Endothelial cell (in vitro differentiated cells): ENCODE measurements at places on chromosomes 1 and 21.

DNA sequence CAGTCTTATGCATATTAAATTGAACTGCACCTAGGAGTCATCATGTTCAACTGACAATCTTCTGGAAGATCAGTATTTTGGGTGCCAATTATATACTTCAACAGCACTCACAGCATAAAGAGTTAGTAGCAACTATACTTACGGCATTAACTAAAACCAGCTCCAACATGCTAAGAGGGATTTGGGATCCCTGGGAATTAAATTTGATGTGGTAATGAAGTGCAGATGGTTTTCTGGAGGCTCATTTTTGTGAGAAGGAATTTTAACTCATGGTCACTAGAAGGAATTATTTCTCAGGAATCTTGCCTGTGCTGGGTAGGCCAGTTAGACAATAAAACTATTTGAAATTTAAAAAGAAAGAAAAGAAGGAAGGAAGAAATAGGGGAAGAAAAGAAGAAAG lies 18.3 kb downstream of the IFI44 start:
- DNase-seq, result no peak

- peak; percentile 29 for DNase-seq
Measured at GRCh38 chr1:18632783-18633421, 2.3 kb downstream of the PAX7 start.

DNA sequence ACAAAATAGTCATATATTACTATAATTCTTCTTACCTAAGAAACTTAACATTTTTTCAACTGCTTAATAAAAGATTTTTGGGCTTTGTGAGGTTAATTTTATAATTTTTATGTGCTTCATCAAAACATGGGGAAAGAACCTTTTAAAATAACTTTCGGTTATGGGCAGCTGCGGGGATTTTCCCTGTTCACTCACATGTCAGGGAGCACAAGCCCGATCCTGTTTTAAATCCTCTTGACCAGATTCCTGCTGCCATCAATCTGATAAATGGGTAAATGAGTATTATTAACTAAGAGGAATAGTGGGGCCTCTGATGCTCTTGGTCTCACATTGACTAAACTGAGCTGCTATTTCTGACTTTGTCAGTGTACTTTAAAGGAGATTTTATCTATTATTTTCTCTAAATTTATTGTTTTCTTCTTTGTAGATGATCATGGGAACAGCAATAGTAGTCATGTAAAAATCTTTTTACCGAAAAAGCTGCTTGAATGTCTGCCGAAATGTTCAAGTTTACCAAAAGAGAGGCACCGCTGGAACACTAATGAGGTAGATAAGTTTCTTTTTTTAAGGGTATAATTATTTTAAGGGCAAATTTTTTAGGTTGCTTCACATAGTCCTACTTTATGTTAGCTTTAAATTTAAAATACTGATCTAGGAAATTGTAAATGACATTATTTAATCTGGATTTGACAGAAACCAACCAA lies 39.6 kb downstream of the CAMTA1 start:
- DNase-seq, result no peak

DNA sequence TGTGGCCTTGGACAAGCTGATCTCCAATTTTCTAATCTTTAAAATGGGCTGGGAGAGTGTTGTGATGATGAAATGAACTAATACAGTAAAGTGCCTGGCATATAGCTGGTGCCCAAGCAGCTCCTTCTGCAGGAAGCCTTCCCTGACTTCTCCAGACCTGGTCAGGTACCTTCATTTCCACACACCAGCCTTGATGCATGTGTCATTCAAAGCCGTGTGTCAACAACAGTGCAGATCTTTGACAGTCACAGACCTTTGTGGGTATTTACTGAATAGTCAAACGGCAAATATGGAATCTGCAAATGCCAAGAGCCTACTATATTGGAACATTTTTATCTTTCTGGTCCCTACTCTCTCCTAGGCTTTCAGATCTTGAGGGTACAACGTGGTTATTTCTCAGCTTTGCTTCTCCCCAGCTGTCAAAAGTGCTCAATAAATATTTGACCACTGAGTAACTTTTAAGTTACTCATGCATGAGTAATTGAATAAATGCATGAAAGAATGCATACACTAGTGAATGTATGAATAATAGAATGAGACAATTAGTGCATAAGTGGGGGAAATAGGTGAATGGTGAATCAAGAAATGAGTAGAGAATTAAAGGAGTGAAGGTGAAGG lies 75.4 kb downstream of the MDM4 start:
- no peak for DNase-seq

- no peak for DNase-seq
Measured at GRCh38 chr1:169722779-169723178, 11.1 kb downstream of the SELE start.

GRCh38 chr1:110674337-110675059 lies at the start of gene KCNA3:
Gene KCNA3 (minus strand): TSS chr1:110674940. CDS start chr1:110674809, 131 bp downstream.
- DNase-seq, result peak; percentile 42

GRCh38 chr1:151405187-151405951 lies 6.0 kb downstream of the PSMB4 start:
- no peak for DNase-seq

DNA sequence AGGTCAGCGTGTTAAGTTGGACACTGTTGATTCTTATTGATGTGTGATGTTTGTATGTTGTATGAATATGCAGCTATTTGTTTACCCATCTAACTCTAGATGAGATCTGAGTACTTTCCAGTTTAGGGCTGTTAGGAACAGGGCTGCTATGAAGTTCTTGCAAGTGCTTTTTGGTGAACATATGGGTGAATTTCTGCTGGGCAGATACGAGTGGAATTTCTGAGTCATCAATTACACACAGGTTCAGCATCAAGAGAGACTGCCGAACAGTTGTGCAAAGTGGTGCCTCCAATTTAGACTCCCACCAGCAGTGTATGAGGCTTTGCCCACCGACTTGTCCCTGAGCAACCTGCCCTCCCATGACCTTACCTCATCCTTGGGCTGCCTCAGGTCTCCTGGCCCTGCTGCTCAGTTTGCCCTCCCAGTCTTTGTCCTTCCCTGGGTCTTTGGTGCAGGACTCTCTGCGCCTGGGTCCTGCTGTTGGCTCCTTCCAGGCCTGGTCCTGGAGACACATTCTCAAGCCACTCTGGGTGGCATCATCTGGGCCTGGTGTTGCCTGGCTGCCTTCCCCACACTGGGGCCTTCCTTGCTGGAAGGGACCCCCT lies 343.6 kb downstream of the PTPRU start:
- no peak for DNase-seq

DNA sequence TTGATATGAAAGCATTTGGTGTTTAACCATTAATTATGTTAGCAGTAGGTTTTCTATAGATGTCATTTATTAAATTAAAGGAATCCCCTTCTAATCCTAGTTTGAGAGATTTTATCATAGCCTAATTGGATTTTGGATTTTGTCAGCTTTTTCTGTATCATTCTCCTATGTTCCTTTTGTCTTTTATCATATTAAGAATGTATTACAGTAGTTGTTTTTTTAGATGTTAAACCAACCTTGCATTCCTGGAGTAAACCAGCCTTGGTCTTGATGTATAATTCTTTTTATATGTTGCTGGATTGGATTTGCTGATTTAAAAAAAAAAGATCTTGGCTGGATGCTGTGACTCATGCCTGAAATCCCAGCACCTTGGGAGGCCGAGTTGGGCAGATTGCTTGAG lies 5.6 kb downstream of the SETDB1 start:
- no peak for DNase-seq

DNA sequence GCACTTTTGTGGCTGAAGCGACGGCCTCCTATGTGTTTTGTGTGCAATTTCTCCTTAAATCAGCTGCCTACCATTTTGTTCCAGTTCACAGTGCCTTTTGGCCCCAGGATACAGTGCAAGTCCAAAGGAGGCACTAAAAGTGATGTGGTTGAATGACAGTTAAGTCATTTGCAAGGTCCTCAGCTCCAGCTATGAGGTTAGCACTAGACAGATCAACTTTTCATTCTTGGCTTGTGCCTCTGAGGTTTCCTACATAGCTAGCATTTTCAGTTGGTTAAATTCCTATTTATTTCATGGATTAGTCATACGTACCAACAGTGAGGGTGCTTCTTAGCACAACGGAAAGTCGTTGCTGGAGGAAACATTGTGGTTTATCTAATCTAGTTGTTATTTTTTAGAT lies 59.3 kb upstream of the NTPCR start:
- no peak for DNase-seq

DNA sequence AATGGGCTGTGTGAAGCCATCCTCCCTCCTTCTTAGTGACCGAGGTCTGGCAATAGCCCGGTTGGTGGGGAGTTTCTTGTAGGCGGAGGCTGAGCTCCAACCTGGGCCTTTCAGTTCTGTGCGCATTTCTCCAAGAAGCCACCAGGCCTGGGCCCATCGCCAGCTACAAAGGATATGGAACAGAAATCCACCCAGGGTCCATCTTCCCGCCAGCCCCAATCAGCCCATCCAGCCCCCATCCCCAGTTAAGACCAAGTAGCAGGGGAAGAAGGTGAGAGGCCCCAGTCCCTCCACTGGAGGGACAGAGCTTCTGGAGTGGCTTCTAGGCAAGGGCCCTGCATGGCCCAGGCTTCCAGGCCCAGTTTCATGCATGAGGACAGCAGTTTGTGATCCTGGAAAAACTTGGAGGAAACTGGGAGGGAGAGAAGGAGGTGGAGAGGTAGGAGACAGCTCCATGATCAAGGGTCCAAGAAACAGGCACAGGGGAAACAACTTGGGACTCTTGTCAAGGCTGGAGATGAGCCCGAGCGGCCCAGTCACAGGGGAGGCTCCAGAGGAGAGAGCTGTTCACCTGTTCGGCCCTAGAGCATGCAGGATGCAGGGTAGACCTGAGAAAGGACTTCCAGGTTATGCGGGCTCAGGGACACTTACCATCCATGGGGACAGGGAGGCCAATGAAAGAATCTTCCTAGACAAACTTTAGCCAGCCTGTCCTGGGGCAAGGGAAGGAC lies 261.2 kb downstream of the PTPRU start:
- DNase-seq, result no peak

GRCh38 chr1:174894117-174894762 lies 105.5 kb upstream of the CACYBP start:
- no peak for DNase-seq

GRCh38 chr1:46458190-46458589 lies 31.4 kb upstream of the DMBX1 start:
- no peak for DNase-seq

- peak; percentile 75 for DNase-seq
Measured at GRCh38 chr1:209190591-209191261, 392.8 kb upstream of the CAMK1G start.

DNA sequence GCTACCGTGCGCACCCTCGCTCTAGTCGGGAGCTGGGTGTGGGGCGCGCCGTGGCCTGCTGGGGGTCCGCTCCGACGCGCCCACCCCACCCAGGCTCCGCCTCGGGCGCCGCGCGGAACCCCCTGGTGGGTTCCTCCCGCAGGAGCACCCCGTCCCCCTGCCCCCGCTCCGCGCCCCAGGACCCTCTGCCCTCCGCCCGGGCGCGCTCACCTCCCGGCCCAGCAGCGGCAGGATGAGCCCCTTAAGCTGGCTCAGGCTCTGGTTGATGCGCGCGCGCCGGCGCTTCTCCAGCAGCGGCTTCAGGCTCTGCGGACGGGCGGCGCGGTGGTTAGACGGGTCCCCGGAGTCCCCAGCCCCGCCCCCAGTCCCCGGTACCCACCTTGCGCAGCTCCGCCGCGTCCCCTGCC lies 319 bp downstream of the HES2 start:
- no peak for DNase-seq

GRCh38 chr1:209805875-209806760 lies at the start of gene IRF6:
Gene IRF6 (minus strand): TSS chr1:209806142. CDS start chr1:209801413, 4,729 bp downstream.
- peak; percentile 80 for DNase-seq

- DNase-seq, result no peak
Measured at GRCh38 chr1:75745276-75745675, 20.8 kb downstream of the ACADM start.

DNA sequence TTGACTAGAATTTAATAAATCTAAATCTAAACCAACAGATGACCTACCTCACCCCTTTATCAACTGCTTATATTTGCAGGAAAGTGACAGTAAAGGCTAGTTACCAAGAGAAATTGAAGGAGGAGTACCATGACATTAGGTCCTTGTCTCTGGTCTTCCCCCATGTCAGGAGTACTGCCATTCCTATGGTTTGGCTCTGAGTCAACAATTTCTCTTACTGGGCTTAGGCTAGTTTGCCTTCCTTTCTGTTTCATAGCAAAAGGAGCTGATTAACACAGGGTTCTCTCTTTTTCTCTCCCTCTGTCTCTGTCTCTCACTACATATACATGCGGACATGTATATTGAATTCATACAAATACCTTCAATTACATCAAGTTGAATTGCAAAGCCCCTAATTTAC lies 579.9 kb downstream of the DPYD start:
- no peak for DNase-seq

GRCh38 chr1:46820076-46820475 lies 21.2 kb downstream of the CYP4B1 start:
- DNase-seq, result no peak

DNA sequence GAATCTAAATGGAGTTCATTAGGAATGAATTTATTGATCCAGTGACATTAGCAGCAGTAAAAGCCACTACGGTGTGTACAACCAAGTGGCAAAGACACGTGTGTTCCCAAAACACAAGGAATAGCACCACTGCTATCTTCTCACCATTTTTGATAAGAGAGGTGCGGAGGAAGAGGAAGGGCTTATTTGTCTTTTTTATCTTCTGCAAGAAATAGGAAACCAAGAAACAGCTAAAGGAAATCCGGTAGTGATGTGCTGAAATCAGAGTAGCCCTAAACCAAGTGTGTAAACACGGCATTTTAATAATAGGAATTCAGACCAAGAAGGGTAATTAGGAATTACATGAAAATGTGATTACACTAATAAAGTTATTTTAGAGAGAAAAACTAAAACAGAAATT lies 9.1 kb upstream of the SCYL3 start:
- no peak for DNase-seq

- no peak for DNase-seq
Measured at GRCh38 chr1:223873044-223873443, 27.3 kb upstream of the TP53BP2 start.

GRCh38 chr1:95116580-95117206 lies 462 bp upstream of the TLCD4 start:
- DNase-seq, result peak; percentile 74

GRCh38 chr1:52037402-52037814 lies 3.8 kb upstream of the KTI12 start:
- DNase-seq, result no peak

- DNase-seq, result no peak
Measured at GRCh38 chr21:28561772-28562171, 430.9 kb downstream of the LTN1 start.

DNA sequence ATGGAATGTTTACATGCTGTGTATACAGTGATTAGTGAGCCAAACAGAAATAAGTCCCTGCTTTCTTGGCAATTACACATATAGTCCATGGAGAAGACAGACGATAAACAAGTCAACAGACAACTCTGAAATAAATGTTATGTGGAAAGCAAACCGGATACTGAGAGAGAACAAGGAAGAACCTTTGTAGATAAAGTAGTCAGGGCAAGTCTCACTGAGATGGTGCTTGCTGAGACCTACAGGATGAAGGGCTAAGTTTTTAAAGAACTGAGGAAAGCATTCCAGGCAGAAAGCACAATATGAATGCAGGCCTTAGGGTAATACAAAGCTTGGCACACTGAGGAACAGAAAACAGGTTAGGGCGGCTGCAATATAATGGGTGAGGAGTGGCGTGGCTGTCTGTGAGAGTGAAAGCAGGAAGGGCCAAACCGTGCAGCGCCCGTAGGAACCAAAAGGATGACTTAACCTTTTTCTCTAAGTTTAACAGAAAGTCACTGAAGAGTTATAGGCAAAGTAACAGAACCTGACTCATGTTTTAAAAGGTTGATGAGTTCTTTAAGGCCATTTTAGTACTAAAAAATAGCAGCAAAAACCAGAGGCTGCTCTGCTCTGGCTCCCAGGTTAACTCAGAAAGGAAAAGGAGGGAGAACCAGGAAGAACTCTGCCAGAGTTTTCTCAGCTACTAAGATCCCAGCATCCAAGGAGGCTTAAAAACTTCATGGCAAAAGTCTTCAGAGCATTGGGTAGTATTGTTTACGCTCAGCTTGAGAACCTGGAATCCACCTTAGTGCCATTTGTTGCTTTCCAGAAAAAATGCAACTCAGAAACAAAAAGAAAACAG lies 8.7 kb upstream of the TTF2 start:
- no peak for DNase-seq
